ENCODE measurements at places on chromosomes 1 and 21.

GRCh38 chr1:109040989-109041620 lies 797 bp downstream of the WDR47 start:
- no peak for DNase-seq

DNA sequence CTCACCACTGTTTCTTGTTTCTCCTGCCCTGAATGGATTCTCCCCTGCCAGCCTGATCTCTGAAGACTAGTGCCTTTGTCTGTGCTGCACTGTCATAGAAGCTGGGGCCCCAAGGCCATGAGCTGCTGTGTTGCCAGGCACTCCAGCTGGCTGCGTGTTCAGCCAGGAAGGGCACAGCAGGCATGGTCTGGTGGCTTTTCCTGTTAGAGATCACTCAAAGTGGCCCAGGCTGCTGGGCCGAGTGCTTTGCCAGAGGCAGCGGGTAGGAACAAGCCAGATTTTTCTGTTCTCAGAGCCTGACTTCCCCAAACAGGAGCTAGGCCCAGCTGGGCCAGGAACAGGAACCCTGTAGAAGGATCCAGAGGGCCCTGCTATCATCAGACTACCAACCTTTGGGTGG lies 5.2 kb downstream of the ADPRS start:
- DNase-seq: no peak

DNA sequence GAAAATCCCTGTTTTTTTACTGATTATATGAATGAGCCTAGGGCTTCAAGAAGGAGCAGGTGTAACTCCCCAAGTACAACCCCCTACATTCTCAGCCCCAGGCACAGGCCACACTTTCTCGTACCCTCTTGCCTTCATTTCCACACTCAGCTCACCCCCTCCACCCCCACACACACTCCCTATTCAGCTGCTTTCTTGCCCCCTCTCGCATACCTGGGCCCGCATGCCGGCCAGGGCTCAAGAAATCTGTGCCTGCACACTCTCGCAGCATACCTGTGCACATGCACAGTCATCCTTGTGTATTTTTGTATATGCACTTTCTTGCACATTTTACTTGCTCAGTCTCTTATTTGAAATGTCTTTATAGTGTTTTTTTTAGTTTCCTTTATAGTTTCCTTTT lies 2.0 kb downstream of the PTPRF start:
- DNase-seq: no peak

DNA sequence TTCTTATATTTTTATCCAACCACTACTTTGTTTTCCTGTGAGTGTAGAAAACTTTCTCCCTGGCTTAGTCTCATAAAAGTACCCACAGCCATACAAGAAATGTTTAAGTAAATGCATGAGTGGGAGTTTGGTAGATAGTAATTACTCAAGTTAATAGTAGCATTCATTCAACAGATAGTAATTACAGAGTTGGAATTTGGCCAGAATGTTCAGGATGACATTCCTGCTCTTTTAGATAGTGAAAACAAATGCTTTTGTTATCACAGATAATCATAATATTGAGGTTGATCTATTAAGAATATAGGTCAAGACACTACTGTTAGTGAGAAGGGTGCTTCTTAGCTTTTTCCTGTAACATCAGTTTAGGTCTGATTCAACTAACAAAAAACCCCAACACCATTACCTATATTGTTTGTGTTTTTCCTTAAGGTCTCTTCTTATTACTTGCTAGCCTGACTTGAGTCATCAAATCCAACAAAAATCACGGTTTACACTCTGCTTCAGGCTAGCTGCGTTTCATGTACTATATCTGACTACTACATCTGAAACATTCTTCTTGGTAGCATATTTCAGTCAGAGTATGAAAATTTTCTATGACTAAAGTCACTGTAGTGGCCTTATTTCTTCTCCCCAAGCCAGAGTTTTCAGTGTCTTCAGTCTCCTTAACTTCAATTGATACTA lies 163.7 kb downstream of the HS2ST1 start:
- DNase-seq: no peak

Data from astrocyte (in vitro differentiated cells and primary cell).